ENCODE measurements at places on chromosomes 7 and 10.

DNA sequence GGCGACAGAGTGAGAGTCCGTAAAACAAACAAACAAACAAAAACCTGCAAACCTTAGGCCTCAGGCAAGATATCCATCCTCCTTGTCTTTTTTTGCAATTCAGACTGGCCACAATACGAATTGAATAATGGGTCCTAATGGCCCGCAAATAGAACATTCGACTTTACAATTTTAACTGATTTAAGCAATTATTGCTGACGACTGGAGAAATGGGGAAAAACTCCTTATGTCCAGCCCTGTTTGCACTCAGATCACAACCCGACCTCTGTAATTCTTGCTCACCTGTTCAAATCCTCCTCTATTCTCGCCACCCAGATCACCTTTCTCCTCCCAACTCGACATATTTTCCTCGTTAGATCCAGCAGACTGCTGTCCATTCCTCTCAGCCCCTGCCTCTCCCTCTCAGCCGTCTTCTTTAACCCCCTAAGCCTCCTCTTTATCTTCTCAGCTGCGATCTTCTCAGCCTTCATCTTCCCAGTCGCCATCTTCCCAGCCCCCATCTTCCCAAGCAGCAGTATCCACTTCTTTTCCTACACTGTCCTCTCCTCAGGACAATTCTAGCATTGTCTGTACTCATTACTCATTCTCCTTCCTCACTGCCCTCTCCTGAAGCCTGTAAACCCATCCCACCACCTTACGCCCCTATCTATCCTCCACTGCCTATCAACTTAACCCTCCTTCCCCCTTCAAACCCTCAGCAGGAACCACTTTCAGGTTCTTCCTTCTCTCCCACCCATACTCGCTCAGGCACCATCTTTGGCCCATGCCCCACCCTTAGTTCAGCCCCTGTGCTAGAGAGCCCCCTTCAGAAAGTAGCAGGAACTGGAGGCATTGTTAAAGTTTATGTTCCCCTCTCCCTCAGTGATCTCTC, 61.8 kb downstream of the LRRC17 start:
- DNase-seq = no peak

DNA sequence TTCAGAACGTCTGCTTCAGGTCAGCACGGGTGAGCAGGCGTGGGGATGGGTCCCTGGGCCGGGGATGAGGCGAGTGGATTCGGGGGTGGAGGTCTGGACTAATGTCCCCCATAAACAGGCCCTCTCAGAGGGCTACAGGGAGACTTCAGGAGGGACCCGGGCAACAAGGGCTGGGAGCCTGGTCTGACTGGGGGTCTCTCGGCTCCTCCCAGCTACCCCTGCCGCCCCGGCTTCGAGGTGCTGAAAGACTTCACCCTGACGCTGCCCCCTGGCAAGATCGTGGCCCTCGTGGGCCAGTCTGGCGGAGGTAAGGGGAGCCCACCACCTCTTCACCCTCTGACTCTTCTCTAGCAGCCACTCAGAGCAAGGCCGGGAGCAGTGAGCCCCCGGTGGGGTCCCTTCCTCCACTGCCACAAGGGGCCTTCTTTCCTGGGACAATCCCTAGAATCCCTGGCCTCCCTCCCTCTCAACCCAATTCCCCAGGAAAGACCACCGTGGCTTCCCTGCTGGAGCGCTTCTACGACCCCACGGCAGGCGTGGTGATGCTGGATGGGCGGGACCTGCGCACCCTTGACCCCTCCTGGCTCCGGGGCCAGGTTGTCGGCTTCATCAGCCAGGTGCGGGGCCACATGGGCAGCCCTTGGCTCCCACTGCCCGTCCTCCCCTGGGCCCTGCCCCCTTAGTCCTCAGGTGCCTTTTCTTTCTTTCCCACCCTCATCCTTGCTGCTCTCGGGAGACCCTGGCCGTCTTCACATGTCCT, 7.5 kb upstream of the ASIC3 start:
- no peak for DNase-seq

GRCh38 chr10:61554925-61555324, 101.7 kb upstream of the TMEM26 start:
- no peak for DNase-seq

GRCh38 chr7:124060528-124060927, 27.7 kb upstream of the TMEM229A start:
- no peak for DNase-seq

- DNase-seq = no peak
Measured at GRCh38 chr7:39428221-39428620, 138.0 kb upstream of the YAE1 start.

GRCh38 chr7:95690367-95690947, 81.9 kb upstream of the DYNC1I1 start:
- no peak for DNase-seq

DNA sequence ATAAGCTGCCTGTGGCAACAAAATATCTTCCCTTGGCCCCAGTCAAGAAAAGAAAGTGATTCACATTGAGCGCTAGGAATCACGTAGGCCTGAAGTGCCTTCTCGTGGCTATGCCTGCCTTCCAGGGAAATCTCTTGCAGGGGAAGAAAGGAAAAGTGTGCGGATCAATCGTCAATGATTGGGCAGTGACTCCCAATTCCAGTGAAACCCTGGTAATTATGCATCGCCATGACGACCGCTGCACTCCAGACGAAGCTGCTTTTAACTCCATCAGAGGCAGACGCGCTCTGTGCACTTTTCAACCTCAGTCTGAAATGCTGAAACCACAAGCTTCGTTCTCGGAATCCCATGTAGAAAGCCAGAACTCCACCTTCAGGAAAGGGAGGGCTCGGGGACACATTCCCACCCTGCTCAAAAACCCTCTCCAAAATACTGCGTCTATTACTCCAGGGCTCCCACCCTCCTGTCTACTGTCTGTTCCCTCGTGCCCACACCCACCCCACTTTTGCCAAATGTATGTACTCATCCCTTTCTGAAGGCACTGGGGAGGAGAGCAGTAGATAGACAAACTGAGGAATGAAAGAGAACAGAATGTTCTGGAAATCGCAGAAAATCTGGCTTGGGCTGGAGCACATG, 24.2 kb upstream of the PRKAG2 start:
- no peak for DNase-seq

- DNase-seq = no peak
Measured at GRCh38 chr10:88077977-88078376, 214.6 kb downstream of the PTEN start.

GRCh38 chr10:89346405-89347254, 18.8 kb downstream of the IFIT3 start:
- DNase-seq = no peak

- no peak for DNase-seq
Measured at GRCh38 chr7:41708581-41709358, 5.9 kb upstream of the INHBA start.

Measured in AG09319 (cell line).